Activated naive CD8-positive, alpha-beta T cell treated with anti-CD3 and anti-CD28 coated beads, Interleukin-2, amount 10 ng/mL, durations not matched to agents 7 days and 5 days (primary cell): ENCODE measurements at places on chromosomes 16 and 17.

GRCh38 chr16:10305912-10306311 is 79.9 kb upstream of the ATF7IP2 start:
- no peak for DNase-seq

GRCh38 chr17:2897605-2898004 is 101.4 kb downstream of the RAP1GAP2 start:
- DNase-seq = no peak

GRCh38 chr16:440627-441026 is 15.2 kb downstream of the RAB11FIP3 start:
- DNase-seq = no peak

DNA sequence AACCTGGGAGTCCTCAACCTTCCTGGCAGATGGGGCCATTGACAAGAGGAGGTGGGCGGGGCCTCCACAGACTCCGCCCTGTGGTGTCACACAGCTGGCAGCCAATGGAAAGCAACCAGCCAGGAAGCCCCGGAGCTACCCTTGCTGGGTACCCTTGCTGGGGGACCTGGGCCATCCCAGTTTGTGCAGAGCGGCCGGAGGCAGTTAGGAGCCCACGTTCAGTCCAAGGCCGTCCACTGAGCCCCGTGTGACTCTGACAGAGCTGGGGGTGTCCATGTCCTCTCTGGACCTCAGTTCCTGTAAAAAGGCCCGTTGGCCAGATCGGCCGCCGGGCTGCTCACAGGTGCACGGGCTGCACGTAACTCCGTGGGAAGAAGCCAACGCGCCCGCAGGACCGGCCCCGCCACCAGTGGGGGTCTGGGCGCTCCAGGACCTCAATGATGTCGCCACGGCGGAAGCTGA is 17.1 kb upstream of the FAM83G start:
- peak; percentile 55 for DNase-seq

GRCh38 chr16:49552313-49552928 is 178.8 kb downstream of the C16orf78 start:
- no peak for DNase-seq

DNA sequence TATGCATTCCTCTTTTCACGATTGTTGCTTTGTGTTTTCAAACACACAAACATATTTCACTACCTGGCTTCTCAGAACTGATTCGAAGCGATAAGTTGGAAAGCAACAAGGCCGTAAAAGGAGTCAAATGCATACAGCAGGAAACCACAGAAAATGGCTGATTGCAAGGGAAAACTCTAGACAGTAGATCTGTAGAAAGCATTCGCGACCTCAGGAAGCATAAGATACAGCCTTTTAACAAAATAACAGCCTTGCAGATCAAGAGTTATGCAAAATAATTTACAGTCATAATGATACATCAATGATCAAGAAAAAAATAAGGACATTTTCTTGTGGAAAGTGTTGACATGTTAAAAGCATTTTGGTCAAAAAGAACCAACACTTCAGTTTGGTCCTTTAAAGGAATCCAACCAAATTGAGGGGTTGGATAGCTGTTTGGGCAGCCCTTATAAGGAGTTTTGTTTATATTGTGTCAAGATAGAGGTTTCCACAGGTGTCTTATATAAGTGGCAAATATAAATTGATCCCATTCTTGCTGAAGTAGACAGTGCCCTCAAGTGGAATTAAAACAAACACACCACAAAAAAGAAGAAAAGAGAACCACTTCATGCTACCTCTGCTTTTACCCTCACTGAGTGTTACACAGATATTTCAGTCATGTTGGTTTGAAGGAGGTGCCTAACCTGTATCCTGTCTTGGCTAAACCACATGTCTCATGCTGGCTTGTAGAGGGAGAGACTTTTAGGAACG is 5.5 kb downstream of the CYLD start:
- DNase-seq = no peak

- no peak for DNase-seq
These were observed at the start of gene VMO1 for GRCh38 chr17:4786106-4786511. Gene VMO1 (minus strand): TSS chr17:4786364. CDS start chr17:4786352, 12 bp downstream.

GRCh38 chr16:31395647-31396046 is 2.5 kb downstream of the ITGAD start:
- no peak for DNase-seq
